ENCODE measurements at places on chromosomes 4 and X. TPM values are rescaled to one million over a fixed set of nuclear protein-coding genes. Genes with fewer than 3 reads are reported as not detected.

CRMP1 gene
- total RNA-seq = 6.2 TPM

DNA sequence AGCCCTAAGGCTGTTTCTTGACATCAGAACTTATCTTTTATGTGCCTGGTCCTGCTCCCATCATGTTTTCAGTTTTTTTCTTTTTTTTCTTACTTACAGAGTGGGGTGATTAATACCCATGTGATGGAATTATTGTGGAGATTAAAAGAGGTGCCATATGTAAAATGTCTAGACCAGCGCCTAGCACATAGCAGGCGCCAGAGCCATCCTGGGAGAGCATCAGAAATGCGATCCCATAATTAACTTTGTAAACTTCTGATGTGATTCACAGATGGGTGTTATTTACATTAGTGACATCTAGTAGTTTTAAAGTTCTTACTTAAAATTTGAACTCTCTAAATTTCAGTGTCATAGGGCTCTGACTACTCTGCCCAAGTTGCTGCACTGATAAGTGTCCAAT is 66.2 kb upstream of the PGRMC2 start:
- H3K27me3 ChIP-seq = no peaks in the 10 kb centered on the region
- peaks cover 21% of the 10 kb centered on the region for H3K4me1 ChIP-seq
- H3K4me3 ChIP-seq = no peak overlapping the region

DNA sequence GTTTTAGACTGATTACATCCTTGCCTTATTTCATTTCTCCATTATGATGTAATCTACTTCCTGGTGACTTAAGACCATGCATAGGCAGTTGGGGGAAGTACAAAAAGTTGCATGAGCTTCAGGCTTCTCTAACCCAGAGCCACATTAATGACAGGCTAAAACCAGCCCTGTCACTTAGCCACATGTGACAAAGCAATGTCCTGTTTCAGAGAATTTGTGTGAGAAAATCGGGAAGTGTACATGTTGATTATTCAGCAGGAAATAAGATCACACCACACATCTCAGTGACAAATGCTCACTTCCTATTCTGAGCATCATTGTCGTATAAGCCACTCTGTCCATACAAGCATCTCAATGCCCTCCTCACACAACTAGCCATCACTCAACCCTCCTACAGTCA is 98.5 kb upstream of the MAGEB16 start:
- DNase-seq = no peak
- no peak overlapping the region for H3K27ac ChIP-seq
- H3K36me3 ChIP-seq = no peaks in the 10 kb centered on the region
- H3K27me3 ChIP-seq = no peaks in the 10 kb centered on the region
- H3K4me3 ChIP-seq = no peak overlapping the region
- H3K4me1 ChIP-seq = no peaks in the 10 kb centered on the region

GRCh38 chr4:82217986-82218715 is 155.6 kb downstream of the HNRNPD start:
- H3K4me1 ChIP-seq = no peaks in the 10 kb centered on the region
- no peak overlapping the region for H3K4me3 ChIP-seq
- no peak overlapping the region for H3K27ac ChIP-seq
- no peaks in the 10 kb centered on the region for H3K36me3 ChIP-seq

GRCh38 chr4:138405934-138406567 is 163.9 kb upstream of the SLC7A11 start:
- DNase-seq = no peak
- H3K27ac ChIP-seq = no peak overlapping the region
- peaks cover 8% of the 10 kb centered on the region for H3K4me1 ChIP-seq
- no peaks in the 10 kb centered on the region for H3K27me3 ChIP-seq
- H3K36me3 ChIP-seq = no peaks in the 10 kb centered on the region

GRCh38 chr4:177902386-177902785 is 460.1 kb upstream of the AGA start:
- no peak overlapping the region for H3K4me3 ChIP-seq
- no peaks in the 10 kb centered on the region for H3K4me1 ChIP-seq
- no peaks in the 10 kb centered on the region for H3K27me3 ChIP-seq
